ENCODE measurements at places on chromosomes 5 and 9.
A peak's percentile ranks its signal among the peaks of the same experiment; 100 is the strongest.

DNA sequence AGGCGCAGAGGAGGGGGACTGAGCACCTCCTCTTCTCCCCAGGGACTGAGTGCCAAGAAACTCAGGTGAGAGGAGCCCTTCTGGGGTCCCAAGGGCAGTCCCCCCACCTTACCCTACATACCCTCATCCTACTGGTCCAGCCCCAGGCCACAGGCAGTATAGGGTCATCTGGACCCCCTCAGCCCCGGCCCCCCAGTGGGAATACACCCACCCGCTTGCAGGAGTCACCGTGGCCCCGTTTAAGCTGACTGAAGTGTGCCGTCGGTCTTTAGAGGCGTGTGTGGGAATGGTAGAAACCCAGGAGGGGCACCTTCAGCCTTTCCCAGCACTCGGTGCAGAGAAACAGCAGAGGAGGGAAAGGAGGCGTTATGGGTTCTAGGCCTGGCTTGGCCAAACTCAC is 30.8 kb downstream of the COL15A1 start:
- DNase-seq = no peak

DNA sequence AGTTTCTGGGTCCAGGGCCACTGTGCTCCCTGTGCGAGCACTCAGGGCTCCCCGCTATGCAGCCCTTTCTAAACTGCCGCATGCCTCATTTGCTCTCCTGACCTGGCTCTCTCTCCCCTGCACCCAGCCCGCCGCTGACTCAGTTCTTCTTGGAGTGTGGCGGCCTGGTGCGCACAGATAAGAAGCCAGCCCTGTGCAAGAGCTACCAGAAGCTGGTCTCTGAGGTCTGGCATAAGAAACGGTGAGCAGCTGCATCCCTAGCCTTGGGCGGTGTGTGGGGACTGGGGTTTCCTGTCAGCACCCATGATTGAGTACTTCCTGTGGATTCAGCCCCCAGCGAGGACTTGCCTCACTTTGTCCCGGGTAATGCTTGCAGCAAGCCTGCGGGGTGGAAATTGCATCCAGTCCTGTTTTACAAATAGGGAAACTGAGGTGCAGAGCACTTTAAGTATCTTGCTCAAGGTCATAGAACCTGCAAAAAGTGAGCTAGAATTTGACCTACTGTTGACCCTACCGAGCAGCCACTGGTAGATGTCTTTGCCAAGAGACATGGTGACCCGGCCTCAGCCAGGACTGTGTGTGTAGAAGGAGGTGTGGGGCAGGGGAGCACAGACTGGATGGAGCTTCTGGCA is 27.9 kb downstream of the USP20 start:
- DNase-seq = peak; percentile 99

DNA sequence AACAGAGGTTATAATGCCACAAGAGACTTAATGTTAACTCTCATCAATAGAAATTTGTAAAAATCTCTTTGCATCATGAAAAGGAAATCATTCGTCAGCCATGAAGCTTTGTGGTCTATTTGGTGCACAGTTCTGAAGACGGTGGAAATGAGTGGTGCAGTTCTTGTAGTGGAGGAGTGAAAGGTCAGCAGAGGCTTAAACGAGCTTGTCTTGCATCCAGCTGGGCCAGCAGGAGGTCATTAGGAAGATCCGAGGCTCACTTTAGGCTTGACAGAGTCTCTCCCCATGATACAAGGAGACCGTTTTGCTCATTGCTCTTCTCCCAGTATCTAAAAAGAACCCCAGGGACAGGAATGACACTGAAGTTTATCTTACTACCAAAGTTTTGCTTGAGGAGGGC is 440.8 kb downstream of the BNC2 start:
- no peak for DNase-seq

GRCh38 chr9:133171161-133171961 is 7.6 kb upstream of the GBGT1 start:
- DNase-seq = no peak

- no peak for DNase-seq
These were observed 42.5 kb downstream of the KLF4 start for GRCh38 chr9:107447081-107447480.

DNA sequence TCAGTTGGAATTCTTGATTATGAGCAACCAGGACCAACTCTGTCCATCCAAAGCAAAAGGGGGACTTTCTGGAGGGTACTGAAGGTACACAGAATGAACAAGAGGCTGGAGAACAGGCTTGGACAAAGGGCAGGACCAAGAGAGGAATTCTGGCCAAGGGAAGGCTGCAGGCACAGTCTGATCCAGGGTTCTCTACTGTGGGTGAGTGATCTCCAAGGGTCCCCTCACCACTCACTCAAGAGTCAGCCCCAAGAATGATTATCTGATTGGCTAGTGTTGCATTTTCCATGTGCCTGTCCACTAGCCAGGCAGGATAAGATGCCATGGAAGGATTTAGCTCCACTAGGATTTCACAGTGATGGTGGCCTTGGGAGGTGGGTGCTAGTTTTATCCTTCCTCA is 11.6 kb upstream of the PHF19 start:
- no peak for DNase-seq

- DNase-seq = no peak
These were observed 17.2 kb downstream of the NDST1 start for GRCh38 chr5:150525163-150525562.

GRCh38 chr9:96327694-96328352 is 25.8 kb upstream of the HSD17B3 start:
- DNase-seq = peak; percentile 47

- DNase-seq = no peak
These were observed 5.0 kb downstream of the LCN1 start for GRCh38 chr9:135526089-135526729.

- no peak for DNase-seq
These were observed 573.7 kb downstream of the GABRG2 start for GRCh38 chr5:162641142-162641813.

GRCh38 chr5:133385346-133385745 is 227.0 kb downstream of the FSTL4 start:
- no peak for DNase-seq

GRCh38 chr5:60207040-60207439 is 313.5 kb upstream of the PDE4D start:
- no peak for DNase-seq

GRCh38 chr9:137391411-137391754 is 31.6 kb downstream of the EXD3 start:
- DNase-seq = no peak

GRCh38 chr9:121568343-121569265 is 69.0 kb upstream of the GGTA1 start:
- peak; percentile 70 for DNase-seq

DNA sequence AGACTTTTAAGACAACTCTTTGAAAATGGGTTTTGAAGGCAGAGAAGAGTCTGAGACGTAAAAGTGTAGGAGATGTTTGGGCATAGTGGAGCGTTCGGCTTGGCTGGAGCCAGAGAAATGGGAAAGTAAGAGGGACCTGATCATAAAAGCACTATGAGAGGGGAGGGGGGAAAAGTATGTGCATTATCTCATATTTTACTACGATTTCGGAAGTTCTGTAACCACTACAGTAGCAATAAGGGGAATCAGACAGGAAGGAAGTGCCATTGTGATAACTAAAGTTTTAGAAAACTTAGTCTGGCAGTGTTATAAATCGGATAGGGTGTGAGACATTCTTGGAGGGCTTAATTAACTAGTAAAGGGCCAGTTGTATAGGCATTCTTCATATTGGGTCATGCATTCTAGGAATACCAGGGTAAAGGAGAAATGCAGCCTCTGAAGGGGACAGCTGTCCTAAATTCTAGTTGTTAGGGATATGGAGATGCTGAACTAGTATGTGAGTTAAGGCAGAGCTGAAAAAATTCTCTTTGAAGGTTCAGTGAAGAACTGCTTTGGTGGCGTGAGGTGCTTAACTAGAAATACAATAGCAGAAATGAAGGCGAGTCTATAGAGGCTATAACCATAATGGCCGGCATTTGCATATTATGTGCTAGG is 83.8 kb upstream of the FREM1 start:
- DNase-seq = no peak

- DNase-seq = no peak
These were observed 31.1 kb downstream of the FOXD1 start for GRCh38 chr5:73417303-73418034.

DNA sequence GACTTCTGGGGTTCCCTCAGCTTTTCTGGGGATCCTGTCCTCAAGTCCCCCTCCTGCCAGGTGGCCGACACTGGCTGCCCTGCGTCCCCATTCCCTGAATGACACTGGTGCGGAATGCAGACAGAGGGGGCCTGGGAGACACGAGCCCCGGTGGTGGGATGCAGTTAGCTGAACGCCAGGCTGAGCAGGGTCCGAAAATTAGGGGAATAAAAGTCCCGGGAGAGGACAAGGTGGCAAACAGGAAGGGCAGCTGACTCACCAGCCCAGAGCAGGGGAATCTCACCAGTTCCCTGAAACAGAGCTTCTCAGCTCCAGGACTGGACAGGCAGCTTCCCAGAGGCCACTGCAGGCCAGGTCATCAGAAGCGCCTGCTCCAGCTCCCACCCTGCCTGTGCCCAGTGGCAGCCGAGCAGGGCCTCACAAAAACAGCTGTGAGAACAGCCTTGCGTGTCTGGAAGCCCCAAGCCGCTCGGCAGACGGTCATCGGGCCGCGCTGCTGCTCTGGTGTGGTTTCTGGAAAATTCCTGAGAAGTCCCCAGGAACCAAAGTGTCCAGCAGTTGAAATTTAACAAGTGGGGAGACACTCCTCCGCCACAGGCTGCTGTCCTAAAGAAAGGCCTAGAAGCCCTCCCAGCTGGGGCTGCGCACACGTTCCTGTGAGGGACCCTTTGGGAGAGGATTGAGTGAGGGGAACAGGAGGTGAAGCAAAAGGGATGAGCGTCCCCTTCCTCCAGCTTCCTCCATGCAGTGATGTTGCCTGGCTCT is 47.6 kb upstream of the EXOC3 start:
- DNase-seq = no peak

GRCh38 chr9:128929560-128929959 is 8.8 kb downstream of the PHYHD1 start:
- no peak for DNase-seq

GRCh38 chr9:111231801-111232580 is 98.0 kb downstream of the OR2K2 start:
- DNase-seq = peak; percentile 19

- DNase-seq = no peak
These were observed 67.1 kb downstream of the LHX2 start for GRCh38 chr9:124078641-124079040.

GRCh38 chr5:127228540-127229184 is 61.9 kb upstream of the MEGF10 start:
- no peak for DNase-seq

DNA sequence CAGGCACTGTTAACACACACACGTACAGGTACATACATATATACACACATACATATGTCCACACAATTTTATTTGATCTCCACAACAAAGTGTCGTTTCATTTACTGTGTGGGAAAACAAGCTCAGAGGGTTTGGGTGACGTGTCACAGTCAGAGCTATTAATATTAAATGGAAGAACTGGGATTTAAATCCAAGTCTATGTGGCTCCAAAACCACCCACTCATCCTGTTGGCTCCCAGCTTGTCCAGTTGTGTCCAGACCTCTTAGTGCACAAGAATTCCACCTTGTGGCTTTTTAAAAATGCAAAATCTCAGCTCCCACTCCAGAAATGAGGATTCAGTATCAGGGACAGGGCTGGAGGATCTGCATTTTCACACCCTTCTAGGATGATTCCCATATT is 52.3 kb upstream of the PTPDC1 start:
- DNase-seq = no peak

GRCh38 chr9:124853605-124854143 is 414 bp downstream of the WDR38 start:
- DNase-seq = no peak

- no peak for DNase-seq
These were observed 369.2 kb downstream of the SEMA5A start for GRCh38 chr5:9176641-9177040.

GRCh38 chr5:31396611-31397295 is 135.1 kb downstream of the DROSHA start:
- no peak for DNase-seq

GRCh38 chr5:93299681-93300308 is 281.2 kb downstream of the NR2F1-AS1 start:
- no peak for DNase-seq

DNA sequence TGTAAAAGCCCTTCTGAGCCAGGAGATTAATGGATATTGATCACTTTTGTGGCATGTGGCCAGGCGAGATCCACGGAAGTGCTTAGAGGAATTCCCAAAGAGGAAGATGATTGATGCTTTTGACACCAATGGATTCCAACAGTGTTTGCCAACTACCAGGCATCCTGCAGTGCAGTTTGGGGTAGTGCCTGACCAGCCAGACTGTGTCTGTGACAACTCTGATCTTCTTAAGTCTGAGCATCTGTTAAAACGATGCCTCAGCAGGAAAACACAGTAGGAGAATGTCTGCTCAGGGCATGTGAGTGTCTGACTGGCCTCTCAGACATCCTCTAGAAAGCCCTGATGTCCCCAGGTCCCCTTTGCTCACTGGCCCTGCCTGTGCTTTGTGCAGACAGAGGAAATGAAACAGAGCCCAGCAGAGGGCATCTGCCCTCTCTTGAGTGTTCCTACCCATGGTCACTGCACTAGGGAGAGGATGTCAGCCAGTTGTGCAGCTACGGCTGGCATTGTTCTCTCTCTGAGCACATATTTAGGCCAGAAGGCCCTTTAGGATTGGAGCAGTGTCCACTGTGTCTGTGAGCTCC is 57.0 kb downstream of the TRPC7 start:
- DNase-seq = peak; percentile 8

DNA sequence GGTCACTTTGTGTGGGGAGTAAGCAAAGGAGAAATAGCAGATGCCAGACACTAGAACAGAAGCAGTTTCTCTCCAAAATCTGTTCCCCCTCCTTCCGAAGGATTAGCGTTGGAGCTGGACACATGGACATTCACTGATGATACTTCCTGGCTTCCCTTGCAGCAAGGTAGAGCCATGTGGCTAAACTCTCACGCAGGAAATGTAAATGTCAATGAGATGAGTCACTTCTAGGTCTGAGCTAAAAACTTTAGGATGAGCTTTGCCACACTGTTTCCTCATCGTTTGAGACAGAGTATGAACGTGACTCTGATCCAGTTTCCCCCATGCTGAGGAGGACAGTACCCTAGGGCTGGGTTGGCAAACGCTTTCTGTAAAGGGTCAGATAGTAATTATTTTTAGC is 5.1 kb downstream of the BHMT2 start:
- no peak for DNase-seq

- no peak for DNase-seq
These were observed 60.2 kb downstream of the OSTF1 start for GRCh38 chr9:75148561-75148960.

- DNase-seq = no peak
These were observed 105.2 kb upstream of the DHFR start for GRCh38 chr5:80759866-80760577.

DNA sequence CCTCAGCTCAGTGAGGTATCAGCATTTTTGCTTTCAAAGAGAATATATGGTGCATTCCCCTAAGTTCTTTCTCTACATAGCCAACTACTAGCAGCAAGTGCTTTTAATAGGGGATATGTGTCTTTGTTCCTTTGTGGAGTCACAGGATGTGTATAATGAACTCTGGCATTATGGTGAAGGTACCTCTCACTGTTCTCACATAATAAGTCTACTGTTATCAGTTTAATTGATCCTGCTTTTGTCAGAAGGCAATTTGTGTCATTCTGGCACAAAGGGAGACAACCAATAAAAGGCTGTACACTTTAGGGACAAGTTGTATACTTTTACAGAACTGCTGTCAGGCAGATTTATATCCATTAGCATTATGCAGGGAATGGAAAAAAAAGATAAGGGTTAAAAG is 531.4 kb upstream of the RIOK2 start:
- DNase-seq = no peak

- DNase-seq = no peak
These were observed 12.4 kb downstream of the NACC2 start for GRCh38 chr9:136082496-136083361.

GRCh38 chr5:179319741-179320281 is 25.4 kb downstream of the ADAMTS2 start:
- no peak for DNase-seq
